ENCODE measurements at places on chromosomes 11 and 22.

GRCh38 chr11:27013781-27014361 lies 20.0 kb downstream of the FIBIN start:
- no peak for DNase-seq

- DNase-seq: no peak
Measured at GRCh38 chr11:104704146-104704830, 194.0 kb downstream of the CASP12 start.

GRCh38 chr11:45062974-45063635 lies 83.3 kb upstream of the PRDM11 start:
- peak; percentile 10 for DNase-seq

DNA sequence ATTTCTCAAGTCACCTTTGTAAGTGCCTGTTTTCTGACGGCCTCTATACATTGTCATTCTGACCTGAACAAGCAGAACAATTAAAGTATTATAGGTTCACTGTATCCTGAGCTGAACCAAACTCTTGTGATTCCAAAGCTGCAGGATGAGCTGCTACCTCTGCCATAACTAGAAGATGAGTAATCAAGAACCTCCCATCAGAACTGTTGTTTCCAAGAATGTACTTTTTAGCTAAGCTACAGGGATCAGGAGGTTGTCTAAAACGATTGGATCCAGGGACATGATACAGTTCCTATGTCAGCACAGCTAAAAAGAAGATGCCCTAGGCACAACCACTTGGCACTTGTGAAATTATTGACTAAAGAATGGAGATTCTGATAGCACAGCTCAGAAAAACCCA lies 288.4 kb upstream of the CCDC90B start:
- DNase-seq: no peak

DNA sequence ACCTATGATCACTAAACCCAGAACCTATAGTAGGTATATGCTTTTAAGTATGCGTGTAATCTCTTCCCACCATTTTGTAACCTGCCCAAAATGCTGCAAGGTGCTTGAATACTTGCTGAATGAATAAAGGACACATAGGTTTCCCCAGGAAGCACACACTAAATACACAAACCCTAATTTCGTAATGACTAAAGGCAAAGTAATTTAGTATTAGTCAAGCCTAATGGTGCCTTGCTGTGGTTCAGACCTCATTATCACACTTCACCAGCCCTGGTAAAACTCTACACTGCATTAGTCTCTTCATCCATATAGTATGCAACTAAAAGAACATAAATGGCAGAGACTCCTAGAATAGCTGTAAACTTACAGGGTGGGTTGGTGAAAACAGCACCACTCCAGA lies 289.0 kb upstream of the PITPNB start:
- DNase-seq: no peak

DNA sequence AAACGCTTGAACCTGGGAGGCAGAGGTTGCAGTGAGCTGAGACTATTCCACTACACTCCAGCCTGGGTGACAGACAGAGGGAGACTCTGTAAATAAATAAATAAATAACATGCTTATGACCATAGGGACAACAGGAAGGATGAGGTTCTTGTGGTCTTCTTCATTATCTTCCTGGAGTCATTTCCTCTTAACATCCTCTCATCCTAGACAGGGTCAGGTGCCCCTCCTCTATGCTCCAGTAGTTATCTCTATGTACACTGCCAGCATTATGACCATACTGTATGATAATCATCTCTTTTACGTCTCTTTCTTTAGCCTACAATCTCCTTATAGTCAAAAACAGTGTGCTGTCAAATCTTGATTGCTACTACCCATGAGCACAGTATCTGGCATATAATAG lies 17.7 kb downstream of the RAB30 start:
- peak; percentile 81 for DNase-seq

DNA sequence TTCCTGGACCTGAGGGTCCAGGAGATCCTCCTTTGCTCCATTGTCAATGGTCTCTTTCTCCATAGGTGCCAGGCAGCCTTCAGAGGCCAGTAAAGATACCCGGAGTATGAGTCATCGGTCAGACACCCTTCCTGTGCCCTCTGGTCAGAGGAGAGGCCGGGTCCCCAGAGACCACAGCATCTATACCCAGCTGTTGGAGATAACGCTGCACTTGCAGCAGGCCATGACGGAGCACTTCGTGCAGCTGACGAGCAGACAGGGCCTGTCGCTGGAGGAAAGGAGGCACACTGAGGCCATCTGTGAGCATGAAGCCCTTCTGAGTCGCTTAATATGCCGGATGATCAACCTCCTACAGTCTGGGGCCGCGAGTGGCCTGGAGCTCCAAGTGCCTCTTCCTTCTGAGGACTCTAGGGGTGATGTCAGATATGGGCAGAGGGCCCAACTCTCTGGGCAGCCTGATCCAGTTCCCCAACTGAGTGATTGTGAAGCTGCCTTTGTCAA lies at the start of gene ACCSL:
ACCSL (plus strand) TSS at position 51 of the 501 bp plus-strand sequence; CDS start at position 107, 56 bp downstream.
- no peak for DNase-seq

DNA sequence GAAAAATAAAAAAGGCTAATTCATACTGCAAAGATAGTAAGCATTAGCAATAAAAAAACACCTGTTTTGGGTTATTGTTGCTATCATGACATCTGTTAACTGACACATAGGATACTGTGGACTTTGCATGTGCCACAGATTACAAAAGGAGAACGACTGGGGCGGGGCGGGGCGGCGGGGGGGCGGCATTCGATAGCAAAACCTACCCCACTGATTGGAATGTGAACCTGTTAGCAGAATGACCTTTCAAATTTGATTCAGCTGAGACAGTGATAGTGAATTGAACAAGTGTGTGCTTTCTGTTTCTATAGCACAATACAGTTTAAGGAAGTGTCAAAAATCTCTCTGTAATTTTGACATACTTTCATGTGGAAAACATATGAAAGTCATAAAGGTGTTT lies 14.9 kb downstream of the MMP20 start:
- DNase-seq: no peak

GRCh38 chr11:124801014-124801413 lies 808 bp upstream of the MSANTD2 start:
- DNase-seq: peak; percentile 34

DNA sequence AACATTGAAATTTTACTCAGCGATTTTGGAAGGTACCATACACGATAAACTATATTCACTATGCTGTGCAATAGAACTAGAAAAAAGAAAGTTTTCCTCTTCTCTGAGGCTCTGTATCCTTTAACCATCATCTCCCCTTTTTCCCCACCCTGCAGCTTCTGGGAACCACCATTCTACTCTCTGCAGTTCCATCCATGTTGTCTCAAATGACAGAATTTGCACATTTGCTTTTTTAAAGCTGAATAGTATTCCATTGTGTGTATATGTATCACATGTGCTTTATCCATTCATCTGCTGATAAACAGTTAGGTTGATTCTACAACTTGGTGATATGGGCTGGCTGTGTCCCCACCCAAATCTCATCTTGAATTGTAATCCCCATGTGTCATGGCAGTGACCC lies 21.2 kb downstream of the TMEM123 start:
- no peak for DNase-seq

- DNase-seq: no peak
Measured at GRCh38 chr11:3989921-3990290, 104.7 kb upstream of the RRM1 start.

- DNase-seq: peak; percentile 52
Measured at GRCh38 chr22:20430101-20430719, 7.4 kb downstream of the SCARF2 start.

- DNase-seq: no peak
Measured at GRCh38 chr11:133903056-133903455, 53.7 kb downstream of the IGSF9B start.

- DNase-seq: peak; percentile 52
Measured at GRCh38 chr22:23267226-23268043, 87.1 kb downstream of the BCR start.

DNA sequence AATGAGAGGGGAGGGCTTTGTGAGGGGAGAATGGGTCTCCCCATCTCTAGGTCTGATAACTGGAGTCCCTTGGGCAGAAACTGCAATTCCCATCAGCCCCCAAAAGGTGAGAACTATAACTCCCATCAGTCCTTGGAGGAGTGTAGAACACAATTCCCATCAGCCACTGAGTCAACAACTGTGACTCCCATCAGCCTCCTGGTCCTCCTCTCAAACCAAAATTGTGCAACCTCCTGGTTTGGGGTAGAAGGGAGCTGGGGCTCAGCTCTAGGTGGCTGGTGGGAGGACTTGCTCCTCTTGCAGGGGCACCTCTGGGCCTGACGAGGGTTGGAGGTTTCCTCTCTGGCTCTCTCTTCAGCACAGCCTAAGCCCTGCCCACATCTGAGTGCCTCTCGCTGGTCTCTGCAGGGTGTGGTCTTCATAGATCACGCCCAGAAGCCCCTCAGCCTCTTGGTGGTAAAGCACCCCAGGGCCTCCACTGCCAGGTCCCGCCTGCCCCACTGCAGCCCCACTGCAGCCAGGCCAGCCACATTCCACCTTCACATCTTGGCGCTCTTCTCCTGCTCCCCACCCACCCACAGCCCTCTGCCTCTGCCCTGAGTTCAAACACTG lies 18.5 kb downstream of the SLC22A12 start:
- DNase-seq: no peak

- DNase-seq: no peak
Measured at GRCh38 chr11:100791860-100792259, 104.8 kb downstream of the ARHGAP42 start.

GRCh38 chr11:18347471-18348125 lies 25.2 kb downstream of the GTF2H1 start:
- DNase-seq: no peak

- DNase-seq: peak; percentile 60
Measured at GRCh38 chr11:27354359-27354965, 8.6 kb downstream of the CCDC34 start.

- DNase-seq: no peak
Measured at GRCh38 chr11:121723246-121723741, 270.5 kb upstream of the SORL1-AS1 start.

DNA sequence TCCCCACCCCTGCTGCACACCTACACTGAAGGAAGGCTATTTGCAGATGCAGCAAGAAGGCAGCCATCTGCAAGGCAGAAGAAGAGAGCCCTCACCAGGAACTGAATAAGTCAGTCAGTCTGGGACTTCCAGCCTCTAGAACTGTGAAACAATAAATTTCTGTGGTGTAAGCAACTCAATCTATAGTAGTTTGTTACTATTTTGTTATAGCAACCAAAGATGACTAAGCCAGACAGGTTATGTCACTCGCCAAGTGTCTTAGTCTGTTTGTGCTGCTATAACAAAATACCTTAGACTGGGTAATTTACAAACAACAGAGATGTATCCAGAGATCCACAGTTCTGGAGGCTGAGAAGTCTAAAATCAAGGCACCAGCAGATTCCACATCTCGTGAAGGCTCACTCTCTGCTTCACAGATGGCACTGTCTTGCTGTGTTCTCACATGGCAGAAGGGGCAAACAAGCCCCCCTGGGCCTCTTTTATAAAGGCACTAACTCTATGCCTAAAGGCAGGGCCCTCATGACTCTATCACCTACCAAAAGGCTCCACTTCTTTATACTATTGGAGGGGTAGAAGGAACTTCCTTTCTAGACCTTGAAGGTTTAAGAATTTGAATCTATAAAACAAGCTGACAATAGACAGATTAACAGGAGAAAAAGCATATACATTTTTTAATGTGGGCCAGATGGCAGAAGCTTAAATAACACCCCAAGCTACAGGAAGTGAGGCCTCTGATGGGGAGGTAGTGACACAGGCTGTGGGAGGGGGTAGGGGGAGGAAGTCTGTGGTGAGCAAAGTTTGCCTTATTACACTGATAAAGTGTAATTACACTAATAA lies 12.3 kb downstream of the APOL6 start:
- DNase-seq: no peak

DNA sequence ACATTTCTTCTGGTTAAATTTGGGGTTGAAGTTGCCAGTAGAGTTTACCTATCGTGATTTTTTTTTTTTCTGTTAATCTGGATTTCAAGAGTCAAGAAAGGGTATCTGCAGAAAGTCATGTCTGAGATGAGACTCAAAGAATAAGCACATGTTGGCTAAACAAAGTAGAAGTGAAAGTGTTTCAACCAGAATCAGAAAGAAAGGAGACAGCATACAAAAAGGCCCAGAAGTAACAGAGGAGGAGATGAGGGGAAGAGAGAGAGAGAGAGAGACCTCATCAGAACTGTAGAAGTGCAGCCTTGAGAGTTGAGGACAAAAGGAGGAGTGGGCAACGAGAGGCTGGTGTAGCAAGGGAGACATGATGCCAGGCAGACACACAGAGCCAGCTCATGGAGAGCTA lies 54.9 kb downstream of the SVIP start:
- no peak for DNase-seq

DNA sequence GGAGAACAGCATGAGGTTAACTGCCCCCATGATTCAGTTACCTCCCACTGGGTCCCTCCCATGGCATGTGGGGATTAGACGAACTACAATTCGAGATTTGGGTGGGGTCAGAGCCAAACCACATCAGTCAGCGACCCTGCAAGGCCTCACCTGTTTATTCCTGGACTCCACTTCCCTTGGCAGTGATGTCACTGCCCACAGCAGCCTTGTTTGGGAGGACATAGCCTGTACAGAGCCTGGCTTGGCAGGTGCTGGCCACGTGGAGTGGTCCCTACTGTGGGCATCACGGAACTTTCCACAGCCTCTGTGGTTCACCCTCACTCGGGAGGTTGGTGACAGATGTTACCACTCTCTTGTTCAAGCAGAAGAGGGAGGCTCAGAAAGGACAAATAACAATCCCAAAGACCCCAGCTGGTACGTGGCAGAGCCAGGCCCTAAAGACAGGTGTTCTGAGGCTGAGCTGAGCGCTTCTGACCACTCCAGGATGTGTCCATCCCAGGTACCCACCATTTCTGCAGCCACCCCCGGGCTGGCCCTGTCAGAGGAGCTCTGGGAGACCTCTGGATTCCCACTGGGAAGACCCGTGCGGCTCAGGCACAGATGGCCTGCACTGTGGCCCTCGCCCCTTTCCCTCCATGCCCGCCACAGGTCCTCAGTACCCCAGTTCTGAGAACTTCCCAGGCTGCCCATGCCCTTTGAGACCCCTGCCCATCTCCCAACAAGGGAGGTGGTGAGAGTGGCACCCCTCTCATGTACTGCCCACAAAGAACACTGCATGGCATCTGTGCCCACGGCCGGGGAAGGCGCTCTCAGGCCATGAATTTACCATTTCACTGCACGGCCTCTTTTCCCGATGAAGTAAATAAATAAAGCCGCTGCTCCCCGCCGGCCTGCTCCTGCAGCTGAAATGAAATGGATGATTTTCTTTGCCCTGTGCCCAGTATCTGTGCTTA lies 605.8 kb downstream of the TBC1D22A start:
- DNase-seq: no peak

DNA sequence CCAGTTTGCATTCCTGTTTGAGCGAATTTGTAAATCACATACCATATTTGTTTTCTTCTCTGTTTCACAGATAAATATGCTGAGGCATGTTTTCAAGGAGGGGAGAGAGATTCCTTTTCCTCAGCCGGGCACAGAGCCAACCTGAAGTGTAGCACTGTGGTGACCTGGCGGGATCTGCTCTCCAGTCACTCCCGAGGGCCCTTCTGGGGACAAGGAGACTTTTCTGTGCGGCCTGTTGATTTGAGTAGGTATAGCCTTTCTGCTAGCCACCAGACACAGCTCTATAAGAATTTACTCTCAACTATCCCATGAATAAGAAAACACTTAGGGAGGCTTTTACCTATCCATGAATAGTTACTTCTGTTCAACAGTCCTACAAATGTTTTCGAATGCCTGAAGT lies 63.5 kb upstream of the FDX1 start:
- peak; percentile 64 for DNase-seq

- DNase-seq: no peak
Measured at GRCh38 chr11:78100261-78100660, 20.6 kb upstream of the NDUFC2 start.

GRCh38 chr22:44876921-44877320 lies 124.5 kb downstream of the ARHGAP8 start:
- no peak for DNase-seq

All from DMS53 (cell line).